ENCODE measurements at places on chromosomes 12 and 14.

GRCh38 chr12:38465020-38465419 is 148.4 kb downstream of the ALG10B start:
- DNase-seq: no peak

DNA sequence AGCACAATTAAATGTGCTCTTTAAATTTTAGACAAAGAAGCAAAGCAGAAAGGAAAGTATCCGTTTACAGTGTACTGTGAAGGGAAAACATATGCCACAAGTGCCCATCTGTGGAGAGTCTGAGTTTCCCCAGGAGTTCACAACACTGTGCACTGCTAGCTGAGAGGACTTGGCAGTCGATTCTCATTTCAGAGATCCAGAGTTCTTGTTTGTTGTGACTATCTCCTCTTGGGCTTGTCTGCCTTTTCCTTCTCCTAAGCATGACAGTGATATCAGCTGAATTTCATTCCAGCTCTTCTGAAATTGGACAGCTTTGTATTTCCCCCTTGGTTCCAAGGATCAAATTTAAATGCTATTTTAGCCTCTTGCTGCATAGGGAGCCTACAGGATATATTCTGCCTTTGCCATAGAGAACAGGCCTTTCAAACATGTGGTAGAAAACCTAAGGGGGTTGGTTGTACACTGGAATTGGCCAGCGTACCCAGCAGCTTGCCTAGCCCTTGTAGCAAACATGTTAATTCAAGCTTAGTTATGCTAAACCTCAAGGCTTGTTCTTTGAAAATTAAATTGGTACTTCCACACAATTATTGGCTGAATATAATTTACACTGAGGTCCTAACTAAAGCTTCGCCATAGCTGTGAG is 259.2 kb upstream of the NOVA1 start:
- DNase-seq: no peak

- DNase-seq: no peak
Observed at GRCh38 chr14:69700575-69700974, 66.4 kb upstream of the SRSF5 start.

DNA sequence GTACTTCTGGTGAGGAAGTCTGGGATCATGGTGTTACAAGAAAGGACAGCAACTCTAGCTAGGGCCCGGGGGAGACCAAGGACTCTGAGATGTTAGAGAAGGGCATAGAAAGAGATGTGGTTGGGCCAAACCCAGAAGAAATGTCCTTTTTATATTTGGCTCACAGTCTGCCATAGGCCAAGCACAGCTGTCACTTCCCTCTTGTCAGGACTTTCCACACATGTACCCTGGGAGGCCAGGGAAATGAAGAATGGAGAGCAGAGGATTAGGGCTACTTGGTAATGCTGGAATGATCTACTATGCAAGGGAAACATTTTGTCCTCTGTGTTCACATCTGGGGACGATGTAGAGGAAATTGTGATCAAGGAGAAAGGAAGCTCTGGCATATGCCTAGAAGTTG is 9.2 kb downstream of the MYO1A start:
- no peak for DNase-seq

DNA sequence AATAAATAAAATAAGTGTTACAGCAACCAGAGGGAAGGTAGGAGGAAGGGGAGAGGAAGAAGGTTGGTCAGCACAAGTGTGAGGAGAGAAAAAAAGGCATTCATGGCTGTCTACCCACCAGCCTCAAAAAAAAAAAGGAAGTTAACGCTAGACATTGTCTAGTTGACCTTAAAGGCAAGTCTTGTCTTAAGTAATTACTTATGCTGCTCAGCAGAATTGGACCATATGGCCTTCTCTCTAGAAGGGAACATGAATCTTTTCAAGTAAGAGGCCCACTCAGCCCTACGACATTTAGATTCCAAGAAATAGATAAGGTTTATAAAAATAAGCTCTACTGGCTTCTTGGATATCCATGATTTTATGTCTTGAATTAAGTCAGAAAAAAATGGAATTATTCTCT is 172.7 kb downstream of the ETNK1 start:
- no peak for DNase-seq

- DNase-seq: peak; percentile 77
Observed at GRCh38 chr12:103680591-103681141, 93.6 kb downstream of the STAB2 start.

DNA sequence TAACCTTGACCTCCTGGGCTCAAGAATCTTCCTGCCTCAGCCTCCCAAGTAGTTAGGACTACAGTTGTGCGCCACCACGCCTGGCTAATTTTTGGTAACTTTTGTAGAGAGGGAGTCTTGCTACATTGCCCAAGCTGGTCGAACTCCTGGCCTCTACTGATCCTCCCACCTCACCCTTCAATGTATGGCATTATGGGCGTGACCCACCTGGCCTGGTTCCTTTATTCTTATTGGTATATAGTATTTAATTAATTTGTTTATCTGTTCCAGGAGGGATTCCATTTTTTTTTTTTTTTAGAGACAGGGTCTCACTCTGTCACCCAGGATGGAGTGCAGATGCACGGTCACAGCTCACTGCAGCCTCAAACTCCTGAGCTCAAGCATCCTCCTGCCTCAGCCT is 40.9 kb upstream of the EAPP start:
- DNase-seq: peak; percentile 15

- no peak for DNase-seq
Observed at GRCh38 chr12:122422730-122423257, 325 bp upstream of the CLIP1 start.

GRCh38 chr12:12008931-12009611 is 61.7 kb upstream of the BCL2L14 start:
- no peak for DNase-seq

GRCh38 chr14:47675466-47676314 is at the start of gene MDGA2:
Gene MDGA2, minus strand, starts transcription at chr14:47675605.
- DNase-seq: peak; percentile 38

- no peak for DNase-seq
Observed at GRCh38 chr12:128914908-128915563, 61.8 kb downstream of the GLT1D1 start.

DNA sequence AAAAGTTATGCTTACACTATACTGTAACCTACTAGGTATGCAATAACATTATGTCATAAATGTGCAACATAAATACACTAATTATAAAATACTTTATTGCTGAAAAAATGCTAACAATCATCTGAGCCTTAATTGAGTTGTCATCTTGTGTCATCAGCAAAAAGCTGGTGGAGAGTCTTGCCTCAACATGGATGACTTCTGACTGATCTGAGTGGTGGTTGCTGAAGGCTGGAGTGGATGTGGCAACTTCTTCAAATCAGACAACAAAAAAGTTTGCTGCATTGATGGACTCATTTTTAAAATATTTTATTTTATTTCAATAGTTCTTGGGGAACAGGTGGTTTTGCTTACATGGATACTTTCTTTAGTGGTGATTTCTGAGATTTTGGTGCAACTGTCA is 93.9 kb upstream of the AMN1 start:
- no peak for DNase-seq

GRCh38 chr14:33997611-33998010 is 46.7 kb upstream of the EGLN3 start:
- DNase-seq: no peak

- no peak for DNase-seq
Observed at GRCh38 chr12:120820884-120821510, 83.2 kb downstream of the SPPL3 start.

- no peak for DNase-seq
Observed at GRCh38 chr12:53825246-53826081, 73.7 kb upstream of the CISTR start.

DNA sequence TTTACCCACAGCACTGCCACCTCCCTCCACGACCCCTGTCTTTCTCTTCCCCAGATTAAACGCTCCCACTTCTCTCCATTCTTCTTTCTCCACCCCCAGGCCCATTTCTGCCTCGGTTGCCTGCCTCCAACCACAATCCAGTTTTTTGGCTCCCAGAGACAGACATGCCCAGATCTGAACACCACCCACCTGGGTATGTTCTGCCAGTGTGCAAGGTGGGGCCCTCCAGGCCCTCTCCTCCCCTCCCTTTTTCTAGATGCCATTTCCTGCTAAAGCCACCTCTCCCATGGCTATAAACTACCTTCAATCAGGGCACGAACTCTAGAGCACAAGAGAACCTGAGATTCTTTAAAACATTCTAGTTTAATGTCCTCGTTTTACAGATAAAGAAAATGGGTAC is 63.3 kb downstream of the IRF2BPL start:
- DNase-seq: no peak

- no peak for DNase-seq
Observed at GRCh38 chr14:69241577-69241976, 18.4 kb upstream of the GALNT16 start.

GRCh38 chr14:68757618-68758081 is 35.2 kb downstream of the ZFP36L1 start:
- DNase-seq: peak; percentile 73

DNA sequence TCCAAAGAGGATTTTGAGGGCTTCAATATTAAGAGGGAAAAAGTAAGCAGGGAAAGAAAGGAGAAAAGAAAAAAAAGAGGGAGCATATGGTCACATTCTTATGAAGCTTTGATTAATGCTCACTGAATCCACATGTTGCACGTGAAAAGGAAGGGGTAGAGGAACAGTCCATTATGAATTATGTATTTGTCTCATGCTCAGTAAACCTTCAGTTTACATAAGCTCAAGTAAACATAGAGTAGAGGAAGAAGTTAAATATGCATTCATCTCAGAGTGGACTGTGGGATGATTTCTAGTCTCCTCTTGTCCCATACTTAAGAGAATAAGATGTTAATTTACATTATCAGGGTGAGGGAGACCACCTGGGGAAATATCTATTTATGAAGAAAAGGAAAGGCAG is 334.5 kb downstream of the IPO8 start:
- DNase-seq: no peak

GRCh38 chr14:60723116-60723906 is 840 bp downstream of the SIX4 start:
- peak; percentile 54 for DNase-seq

DNA sequence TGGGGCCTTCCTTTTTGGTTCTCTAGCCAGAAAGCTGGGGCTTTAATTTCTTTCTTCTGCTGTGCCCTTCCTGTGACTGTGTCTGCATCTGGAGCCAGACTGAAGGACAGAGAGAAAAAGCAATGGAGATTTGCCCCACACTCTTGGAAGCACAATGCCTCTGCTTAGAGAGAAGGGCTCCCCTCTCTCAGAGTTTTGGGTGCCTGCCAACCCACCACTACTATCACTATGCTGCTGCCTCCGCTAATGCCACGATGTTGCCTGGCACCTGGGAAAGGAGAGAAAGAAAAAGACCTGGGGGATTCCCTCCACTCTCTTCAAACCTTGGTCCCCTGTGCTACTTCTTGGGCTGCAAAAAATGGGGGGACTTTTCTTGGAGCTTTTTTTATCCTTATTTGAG is 52.6 kb downstream of the TMEM260 start:
- peak; percentile 49 for DNase-seq

GRCh38 chr12:109888179-109889020 is 8.1 kb upstream of the GLTP start:
- DNase-seq: no peak

GRCh38 chr12:69024413-69024812 is 91.4 kb upstream of the CPM start:
- no peak for DNase-seq

GRCh38 chr12:89273525-89273924 is 78.8 kb downstream of the DUSP6 start:
- no peak for DNase-seq

DNA sequence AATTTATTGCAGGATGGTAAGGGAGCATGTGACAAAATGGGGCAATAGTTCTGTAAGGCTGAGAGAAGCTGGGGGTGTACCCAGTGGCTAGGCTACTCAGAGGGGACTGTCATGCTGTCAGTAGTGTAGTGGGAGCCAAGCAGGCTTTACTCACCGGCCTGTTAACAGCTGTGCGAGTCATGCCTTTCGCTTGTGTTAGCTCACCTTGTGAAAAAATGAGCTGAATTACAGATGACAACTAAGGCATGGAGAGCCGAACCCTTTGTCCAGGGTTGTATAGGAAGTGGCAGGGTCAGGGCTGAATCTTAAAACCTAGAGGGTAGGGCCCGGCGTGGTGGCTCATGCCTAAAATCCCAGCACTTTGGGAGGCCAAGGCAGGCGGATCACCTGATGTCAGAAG is 37.9 kb downstream of the SH2B3 start:
- peak; percentile 28 for DNase-seq

- no peak for DNase-seq
Observed at GRCh38 chr14:99980299-99980698, 84.9 kb upstream of the EVL start.

- DNase-seq: no peak
Observed at GRCh38 chr12:92105676-92106075, 40.0 kb downstream of the BTG1 start.

DNA sequence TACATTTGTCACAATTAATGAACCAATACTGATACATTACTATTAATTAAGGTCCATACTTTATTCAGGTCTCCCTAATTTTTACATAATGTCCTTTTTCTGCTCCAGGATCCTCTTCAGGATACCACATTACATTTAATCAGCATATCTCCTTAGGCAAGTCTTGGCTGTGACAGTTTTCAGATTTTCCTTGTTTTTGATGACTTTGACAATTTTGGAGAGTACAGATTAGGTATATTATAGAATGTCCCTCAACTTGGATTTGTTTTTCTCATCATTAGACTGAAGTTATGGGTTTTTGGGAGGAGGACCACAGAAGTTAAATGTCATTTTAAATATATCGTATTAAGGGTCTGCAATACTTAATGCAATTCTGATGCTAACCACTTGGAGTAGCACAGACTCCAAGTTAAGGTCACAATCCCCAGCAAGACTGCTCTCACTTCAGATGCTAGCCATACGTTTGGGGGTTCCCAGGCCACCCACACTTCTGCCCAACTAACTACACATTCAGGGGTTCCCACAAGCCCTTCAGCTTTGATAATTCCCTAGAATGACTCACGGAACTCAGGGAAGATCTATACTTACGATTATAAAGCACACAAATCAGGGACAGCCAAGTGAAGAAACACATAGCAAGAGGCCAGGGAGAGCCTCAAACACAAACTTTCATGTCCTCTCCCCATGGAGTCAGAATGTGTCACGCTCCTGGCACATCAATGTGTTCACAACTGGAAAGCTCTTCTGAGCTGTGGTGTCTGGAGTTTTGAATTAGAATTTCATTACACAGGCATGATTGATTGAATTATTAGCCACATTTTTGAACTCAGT is 17.0 kb upstream of the NUBPL start:
- DNase-seq: no peak

- no peak for DNase-seq
Observed at GRCh38 chr14:21989090-21989489, 315.5 kb upstream of the OR4E1 start.

- no peak for DNase-seq
Observed at GRCh38 chr14:34465069-34465859, 3.2 kb upstream of the SPTSSA start.

- DNase-seq: peak; percentile 25
Observed at GRCh38 chr12:80513211-80513610, 69.2 kb downstream of the PTPRQ start.

DNA sequence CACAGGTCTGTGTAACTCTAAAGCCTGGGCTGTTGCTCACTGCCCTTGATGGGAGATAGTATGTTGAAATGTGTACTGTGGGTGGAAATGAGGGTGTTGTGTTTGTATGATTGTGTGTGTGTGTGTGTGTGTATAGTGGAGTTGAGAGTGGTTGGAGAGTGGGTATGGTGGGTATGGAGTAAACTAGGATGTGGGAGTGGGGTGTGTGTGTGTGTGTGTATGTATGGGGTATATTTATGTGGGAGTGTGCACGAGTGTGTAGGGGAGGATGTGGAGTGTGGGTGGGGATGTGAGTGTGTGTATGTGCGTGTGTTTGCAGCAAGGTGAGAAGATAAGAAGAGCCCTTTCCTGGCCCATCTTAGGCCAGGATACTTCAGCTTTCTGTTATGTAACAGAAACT is 22.3 kb downstream of the RPH3A start:
- no peak for DNase-seq

- DNase-seq: no peak
Observed at GRCh38 chr12:91316161-91316906, 133.7 kb upstream of the DCN start.

GRCh38 chr12:122062832-122063693 is 15.5 kb upstream of the MLXIP start:
- peak; percentile 63 for DNase-seq

All from Right ventricle myocardium superior (tissue), 1 donor.